M059J (cell line): ENCODE measurements at places on chromosomes 16 and 17. TPM values are rescaled to one million over a fixed set of nuclear protein-coding genes. Genes with fewer than 3 reads are reported as not detected.

The KRT17 gene
- 6.7 and 8.5 TPM in 2 replicates for total RNA-seq

The GLTPD2 gene
- not detected in 2 replicates for total RNA-seq

The SKAP1 gene
- total RNA-seq, result 0.42 and 1.1 TPM in 2 replicates

The KRT31 gene
- not detected in 2 replicates for total RNA-seq

The CACNG3 gene
- not detected in 2 replicates for total RNA-seq
